Cortex of kidney (tissue), 1 donor: ENCODE measurements at places on chromosomes 7 and 10.

- no peak for DNase-seq
Measured at GRCh38 chr7:100437150-100438100, 1.1 kb upstream of the PPP1R35 start.

GRCh38 chr10:17379151-17379690 is 75.2 kb downstream of the ST8SIA6 start:
- DNase-seq, result no peak

DNA sequence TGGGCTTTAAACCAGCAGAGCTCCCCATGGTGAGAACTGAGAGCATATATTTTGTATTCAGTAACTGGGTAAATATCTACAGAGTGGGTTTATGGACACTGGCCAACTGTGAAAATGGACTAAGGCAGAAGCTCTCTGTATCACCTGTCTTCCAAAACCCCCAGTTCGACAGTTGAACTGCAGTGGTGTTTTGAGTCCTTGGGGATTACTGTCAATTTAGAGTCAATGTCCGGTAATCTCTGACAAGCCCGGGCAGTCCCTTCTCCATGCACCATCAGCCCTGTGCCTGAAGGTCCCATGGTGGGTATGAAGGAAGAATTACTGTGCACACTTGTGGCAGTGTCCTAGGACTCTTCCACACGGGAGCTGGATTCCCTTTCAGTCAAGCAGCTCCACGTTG is 235.0 kb downstream of the CCSER2 start:
- DNase-seq, result no peak

DNA sequence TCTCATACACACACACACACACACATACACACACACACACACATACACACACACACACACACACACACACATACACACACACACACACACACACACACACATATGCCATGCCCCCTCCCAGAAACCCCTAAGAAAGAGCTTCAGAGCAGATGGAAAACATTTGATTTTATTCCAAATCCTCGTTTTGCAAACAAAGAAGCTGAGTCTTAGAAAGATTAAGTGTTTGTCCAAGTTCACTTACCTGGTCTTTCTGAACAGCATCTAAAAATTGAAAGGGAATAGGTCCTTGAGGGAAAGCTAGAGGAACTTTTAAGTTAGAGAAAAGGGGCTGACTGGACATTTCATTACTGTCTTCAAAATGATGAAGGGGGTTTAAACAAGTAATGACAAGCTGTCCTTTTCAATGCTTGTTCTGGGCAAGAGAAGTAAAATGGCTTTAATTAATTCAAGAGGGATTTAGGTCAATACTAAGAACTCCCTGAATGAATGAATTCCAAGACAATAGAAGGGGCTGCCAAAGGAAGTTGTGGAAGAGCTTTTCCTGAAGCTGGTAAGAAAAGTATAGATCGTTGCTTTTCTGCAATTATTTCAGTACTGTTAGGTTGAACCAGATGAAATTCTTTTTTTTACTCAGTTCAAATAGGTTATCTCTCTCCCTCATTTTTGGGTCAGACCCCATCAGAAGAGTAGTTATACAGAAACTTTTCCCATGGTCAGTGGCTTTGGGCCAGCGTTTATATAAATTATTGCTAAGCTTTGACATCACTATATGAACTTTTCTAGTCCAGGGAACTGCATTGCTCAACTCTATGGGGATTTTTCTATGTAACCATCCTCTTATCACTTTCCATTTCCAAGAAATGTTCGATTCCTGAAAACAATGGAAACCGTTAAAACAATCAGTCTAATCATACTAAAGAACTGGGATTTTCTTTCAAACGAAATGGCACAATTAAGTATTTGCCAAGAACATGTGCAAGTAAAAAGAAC is 261.4 kb downstream of the MTERF1 start:
- no peak for DNase-seq

DNA sequence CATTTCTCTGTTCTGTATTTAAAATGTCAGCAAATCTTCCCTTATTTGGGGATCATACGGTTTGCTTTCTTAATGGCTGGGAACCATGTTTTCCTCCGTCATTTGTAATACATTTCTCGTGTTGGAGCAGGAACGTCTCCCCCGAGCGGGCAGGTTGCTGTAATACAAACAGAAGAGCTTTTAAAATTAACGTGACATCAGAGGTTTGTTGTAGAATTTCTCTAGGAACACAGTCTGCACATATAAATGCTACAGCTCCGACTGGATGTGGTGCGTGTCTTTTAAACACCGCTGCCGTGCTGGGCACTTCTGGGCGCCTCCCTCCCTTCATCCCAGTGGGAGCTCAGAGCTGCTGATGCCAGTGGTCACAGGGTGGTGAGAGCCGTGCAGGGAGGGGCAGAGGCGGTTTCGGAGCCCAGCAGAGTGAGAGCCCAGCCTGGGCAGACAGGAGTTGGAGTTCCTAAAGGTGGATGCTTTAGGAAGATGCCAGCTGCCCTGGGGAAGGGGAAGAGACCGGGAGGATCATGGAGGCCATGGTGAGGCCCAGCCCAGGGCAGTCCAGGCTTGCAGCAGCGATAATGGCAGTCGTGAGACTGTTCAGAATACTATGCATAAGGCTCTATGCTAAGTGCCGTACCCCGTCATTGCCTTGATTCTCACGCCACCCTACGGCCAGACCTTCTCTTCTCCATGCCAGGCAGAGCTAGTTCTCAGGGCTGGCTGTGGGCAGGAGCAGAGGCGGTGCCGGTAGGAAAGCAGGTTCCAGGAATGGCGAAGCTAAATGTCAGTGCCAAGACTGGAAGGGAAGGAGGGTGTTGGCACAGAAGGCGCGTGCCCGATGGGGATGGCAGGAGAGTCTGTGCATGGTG is 96.2 kb downstream of the GLRX3 start:
- no peak for DNase-seq

GRCh38 chr7:139397192-139397591 is 37.5 kb downstream of the LUC7L2 start:
- no peak for DNase-seq

DNA sequence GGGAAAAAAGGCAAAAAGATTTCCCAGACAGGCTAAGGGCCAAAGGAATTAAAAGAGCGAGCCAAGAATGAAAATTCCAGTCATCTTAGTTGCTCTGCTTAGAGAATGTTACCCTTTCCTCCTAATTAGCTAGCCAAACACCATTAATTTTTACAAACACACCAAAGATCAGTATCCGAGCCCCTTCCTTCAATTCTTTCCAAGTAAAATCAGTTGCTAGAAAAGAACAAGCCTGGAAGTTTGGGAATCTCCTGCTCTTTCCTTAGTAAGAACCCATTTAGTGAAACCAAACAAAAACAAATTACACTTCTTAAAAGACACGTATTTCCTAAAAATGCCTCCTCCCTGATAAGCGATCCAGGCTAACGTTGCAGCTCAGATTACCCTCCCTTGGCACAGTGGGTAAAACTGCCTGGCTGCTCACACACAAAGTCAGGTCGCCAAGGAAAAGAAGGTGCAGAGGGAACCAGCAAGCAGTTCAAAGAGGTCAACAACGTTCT is 57.1 kb upstream of the ABLIM1 start:
- DNase-seq, result no peak

DNA sequence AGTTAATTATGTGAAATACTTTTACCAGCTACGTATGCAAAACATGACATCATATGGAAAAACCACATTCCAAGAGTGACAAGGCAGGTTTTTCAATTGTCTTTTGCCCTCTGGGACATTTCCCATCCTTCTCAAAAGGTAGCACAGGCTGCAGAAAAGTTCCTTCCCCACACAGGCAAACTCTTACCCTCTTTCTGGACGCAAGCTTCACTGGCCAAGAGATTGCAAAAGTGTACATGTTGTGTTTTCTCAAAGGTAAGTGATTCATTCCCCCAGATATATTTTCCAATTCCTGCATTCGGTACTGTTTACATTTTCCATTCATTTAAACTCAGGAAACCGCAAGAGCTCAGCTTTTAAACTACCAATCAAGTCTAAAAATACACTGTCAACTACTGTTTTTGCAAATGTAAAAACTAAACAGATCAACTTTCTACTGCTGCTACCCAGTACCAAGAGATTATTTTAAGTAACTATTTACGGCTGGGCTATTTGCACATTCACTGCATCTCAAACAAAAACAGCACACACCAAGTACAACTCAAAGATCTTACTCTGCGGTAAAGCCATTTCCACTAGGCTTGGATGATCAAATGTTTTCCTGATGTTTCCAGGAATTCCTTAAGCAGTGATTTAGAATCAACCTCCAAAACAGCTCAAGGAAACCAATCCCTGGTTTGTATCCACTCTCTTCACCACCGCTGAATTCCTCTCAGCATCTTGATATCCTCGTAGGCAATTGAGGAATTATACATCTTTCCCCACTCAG is 233.6 kb upstream of the CCDC6 start:
- no peak for DNase-seq

DNA sequence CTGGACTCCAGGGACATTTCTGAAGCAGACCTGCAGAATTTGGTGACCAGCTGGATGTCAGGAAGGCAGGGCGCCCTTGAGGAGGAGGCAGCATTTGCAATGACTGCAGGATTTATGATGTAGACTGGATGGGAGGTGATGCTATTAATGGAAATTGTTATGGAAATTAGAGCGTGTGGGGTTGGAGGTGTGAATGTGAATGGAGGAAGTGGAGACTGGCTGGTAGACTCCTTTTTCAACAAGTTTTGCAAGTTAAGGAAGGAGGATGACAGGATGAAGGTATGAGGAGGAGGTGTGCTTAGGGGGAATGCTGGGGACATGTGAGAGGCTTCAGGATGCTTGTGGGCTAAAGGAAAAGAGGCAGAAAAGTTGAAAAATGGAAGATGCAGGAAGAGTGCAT is 137.0 kb downstream of the TMEM178B start:
- DNase-seq, result no peak

DNA sequence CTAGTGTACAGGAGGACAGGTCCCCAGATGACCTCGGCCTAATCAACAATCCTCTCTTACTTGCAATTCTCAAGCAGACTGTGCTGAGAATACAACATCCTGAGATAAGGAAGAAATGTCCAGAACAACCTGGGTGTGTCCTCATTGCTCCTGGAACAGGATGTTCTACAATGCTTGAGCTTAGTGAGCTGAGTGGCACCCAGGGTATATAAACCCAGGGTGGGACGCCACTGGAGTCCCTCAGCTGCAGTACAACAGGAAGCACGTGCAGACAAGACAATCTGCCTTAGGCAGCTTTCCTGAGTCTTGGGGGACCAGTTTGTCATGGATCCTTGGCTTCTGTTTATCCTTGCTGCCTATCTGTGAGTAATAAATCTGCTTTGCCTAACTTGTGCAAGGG is 27.7 kb upstream of the SLC25A13 start:
- no peak for DNase-seq

GRCh38 chr10:16521311-16522016 is at the start of gene C1QL3:
C1QL3 (minus strand) TSS chr10:16521879; CDS start chr10:16521065, 814 bp downstream.
- DNase-seq, result no peak

GRCh38 chr10:62688971-62689700 is 115.4 kb upstream of the ADO start:
- no peak for DNase-seq

DNA sequence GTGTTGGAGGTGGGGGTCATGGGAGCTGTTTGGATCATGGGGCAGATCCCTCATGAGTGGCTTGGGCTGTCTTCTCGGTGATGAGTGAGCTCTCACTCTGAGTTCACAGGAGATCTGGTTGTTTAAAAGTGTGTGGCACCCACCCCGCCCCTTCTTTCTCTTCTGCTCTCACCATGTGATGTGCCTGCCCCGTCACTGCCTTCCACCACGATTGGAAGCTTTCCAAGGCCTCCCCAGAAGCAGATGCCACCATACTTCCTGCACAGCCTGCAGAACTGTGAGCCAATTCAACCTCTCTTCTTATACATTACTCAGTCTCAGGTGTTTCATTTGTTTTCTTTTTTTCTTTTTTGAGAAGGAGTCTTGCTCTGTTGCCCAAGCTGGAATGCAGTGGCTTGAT is 170.0 kb downstream of the PTPN20 start:
- DNase-seq, result no peak

DNA sequence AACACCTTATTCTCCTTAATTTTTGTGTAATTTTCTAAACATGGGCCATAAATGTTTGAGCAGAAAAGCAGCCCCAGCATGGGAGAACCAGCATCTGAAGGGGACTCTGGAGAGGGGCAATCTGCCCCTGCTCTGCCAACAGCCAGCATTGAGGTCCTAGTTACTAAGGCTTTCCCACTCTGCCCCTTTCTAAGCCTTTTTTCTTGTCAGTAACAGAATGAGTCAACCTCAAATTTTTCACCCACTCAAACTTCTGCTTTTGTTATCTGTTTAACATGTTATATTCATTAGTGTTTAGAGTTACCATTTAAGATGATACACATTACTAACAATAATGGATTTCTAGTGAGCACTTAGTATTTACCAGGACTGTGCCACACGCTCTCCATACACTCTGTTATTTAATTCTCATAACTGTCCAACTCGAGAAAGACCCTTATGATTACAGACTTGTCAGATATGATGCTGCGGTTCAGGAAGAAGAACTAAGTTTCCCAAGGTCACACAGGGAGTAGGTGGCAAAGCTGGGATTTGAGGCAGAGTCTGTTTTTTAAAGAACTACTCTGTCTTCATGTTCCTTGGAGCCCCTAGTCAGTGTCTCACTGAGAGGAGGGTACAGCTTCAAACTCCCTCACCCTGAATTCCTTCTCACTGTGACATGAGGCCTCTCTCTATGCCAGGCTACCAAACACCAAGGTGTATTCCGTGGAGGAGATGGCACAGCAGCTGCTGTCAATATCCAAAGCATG is 19.9 kb upstream of the GPAM start:
- no peak for DNase-seq

DNA sequence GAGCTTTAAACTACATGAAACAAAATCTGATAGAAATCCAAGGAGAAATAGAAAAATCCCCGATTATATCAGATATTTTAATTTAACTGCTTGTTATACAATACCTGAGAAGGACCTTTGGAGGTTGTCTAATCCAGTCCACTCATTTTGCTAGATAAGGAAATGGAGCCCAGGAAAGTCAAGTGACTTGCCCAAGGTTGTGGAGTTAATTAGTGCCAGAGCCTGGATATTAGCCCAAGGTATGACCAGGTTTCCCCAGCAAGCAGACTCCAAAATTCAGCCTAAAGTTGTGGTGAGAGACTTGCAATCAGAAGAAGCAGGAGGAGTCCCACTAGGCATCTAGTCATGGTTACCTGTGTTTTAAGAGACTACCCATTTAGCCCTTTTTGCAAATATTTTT is 11.7 kb upstream of the EEPD1 start:
- no peak for DNase-seq
